ENCODE measurements at places on chromosomes 2 and 18.
A peak's percentile ranks its signal among the peaks of the same experiment; 100 is the strongest.

GRCh38 chr2:37720533-37721200, 49.2 kb upstream of the CDC42EP3 start:
- no peak for DNase-seq

GRCh38 chr2:130357864-130358263, 2.0 kb downstream of the PTPN18 start:
- no peak for DNase-seq

DNA sequence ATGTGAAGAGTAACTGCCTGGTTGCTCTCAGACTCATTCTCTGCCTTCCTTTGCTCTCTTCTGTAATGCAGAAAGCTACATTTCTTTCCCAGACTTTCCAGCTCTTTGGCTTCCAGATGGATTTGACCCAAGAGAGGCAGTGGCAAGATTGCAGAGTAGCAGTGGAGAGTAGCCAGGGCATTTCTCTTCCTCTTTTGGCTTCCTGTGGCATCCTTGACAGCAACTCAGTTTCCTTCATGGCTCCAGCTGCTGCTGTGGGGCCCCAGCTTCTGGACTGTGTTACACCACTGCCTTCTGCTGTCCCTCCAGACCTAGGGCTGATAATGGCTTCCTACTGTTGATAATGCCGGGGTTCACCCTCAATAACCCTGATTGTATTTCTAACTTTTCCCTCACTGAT, 469.4 kb upstream of the SPRED2 start:
- no peak for DNase-seq

GRCh38 chr2:17718689-17719088, 34.9 kb downstream of the SMC6 start:
- DNase-seq: no peak

DNA sequence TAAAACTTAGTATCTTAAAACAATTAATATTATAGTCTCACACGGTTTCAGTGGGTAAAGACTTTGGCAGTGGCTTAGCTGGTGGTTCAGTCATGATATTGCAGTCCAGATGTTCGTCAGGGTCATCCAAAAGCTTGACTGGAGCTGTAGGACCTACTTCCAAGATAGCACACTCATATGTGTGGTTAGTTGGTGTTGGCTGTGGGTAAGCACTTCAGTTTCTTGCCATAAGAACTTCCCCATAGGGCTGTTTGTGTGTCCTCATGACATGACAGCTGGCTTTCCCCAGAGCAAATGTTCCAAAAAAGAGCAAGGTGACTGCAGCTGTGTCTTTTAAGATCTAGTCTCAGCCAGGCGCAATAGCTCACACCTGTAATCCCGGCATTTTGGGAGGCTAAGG, 48.5 kb upstream of the EPC2 start:
- DNase-seq: no peak

DNA sequence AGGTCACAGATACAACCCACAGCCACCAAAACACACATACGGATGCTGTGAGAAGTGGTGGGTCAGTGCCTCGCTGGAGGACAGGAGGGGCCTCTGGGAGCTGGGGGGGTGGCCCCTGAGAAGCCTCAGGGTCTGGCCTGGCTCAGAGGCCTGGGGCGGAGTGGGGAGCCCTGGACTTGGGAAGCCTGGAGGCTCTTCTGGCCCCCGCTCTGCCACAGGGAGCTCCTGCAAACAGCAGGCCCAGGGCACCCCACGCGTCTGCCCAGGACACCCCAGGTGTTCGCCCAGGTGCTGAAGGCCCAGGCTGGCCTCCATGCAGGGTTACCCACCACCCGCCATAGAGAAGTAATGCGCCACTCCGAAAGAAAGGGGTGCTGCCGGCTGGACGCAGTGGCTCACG, 25.9 kb downstream of the THAP4 start:
- no peak for DNase-seq

DNA sequence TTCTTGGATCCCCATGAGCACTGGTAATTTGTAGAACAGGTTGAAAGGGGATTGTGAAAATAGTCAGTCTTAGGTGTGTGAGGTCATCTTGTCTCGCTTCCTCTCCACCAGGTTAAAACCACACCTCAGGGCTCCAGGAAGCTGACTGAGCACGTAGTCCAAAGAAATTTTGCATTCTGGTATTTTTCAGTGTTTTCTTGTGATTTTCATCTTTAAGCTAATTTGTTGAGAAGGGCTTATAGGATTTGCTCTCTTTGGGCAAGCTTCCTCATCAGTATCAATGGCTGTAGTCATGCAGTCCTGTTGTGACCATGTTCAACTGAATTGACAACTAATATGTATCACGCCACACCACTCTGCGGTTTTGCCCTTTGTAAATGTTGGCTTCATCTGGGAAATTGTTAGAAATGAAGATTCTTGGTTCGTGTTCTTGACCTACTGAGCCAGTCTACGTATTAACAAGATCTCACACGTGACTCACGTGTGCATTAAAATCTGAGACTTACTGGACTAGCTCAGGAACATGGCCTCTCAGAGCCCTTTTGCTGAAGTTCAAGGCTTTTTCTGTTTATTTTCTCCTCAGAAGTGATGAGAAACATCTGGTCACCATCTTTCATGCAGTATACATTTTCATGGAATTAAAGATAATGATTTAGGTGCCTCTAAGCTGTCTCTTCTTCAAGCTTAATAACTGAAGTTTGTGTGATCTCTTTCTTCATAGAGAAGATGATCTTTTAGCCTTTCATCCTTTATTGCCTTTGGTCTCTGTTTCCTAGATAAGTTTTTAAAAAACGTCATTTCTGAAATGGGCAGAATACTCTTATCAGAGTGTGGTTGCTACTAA, 32.8 kb downstream of the FMNL2 start:
- no peak for DNase-seq

GRCh38 chr2:156436497-156437085, 412 bp downstream of the GPD2 start:
- DNase-seq: peak; percentile 31

- DNase-seq: no peak
Measured at GRCh38 chr2:216245391-216245975, 126.8 kb downstream of the MARCHF4 start.

- DNase-seq: no peak
Measured at GRCh38 chr2:115105966-115106365, 663.5 kb downstream of the DPP10 start.

GRCh38 chr2:69958480-69958879, 3.0 kb downstream of the ASPRV1 start:
- no peak for DNase-seq

DNA sequence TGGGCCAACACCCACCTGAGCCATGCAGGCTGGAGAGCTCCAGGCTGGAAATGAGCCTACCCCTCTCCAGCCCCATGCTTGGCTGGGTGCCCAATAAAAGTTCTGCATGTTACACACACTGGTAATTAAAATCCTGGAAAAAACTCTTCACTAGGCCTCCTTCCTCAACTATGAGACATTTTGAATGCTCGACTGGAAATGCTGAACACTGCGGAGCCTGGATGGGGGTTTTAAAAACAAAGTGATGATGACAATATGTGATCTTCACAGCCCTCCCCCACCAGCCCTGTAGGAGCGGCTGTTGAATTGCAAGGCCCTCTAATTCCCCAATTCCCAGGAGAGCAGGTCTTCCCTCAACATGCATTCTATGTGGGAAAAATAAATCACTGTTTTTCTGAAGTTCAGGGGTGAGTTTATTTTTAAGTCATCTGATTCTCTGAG, 179.2 kb downstream of the TTC32 start:
- DNase-seq: no peak

Data from nucleus accumbens (tissue), 56 donors.